Thoracic aorta (tissue), 2 donors: ENCODE measurements at places on chromosomes 6 and 20. TPM values are rescaled to one million over a fixed set of nuclear protein-coding genes. Genes with fewer than 3 reads are reported as not detected.

DNA sequence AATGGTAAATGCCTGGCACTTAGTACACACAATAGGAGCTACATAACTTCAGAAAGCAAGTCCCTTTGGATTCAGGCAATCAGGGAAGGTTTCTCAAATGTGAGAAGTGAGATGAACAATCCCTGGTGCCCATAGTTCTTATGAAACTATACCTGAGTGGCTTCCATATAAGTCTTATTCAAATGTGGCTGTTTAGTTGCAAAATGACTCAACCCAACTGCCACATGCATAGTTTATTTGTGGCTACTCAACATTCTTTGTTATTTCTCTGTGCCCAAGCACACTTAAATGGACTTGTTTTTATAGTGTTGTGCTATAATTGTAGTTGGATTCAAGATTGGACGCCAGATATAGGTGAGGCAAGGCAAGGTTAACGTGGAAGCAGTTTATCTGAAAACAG, 93.7 kb upstream of the ATXN1 start:
- peaks cover under 1% of the 10 kb centered on the region for H3K4me1 ChIP-seq
- no peak overlapping the region for H3K27ac ChIP-seq
- H3K27me3 ChIP-seq: no peaks in the 10 kb centered on the region
- no peak overlapping the region for H3K4me3 ChIP-seq
- no peaks in the 10 kb centered on the region for H3K36me3 ChIP-seq

MGME1 gene
- total RNA-seq: 8.8 TPM

GRCh38 chr6:150140236-150140969, 2.4 kb upstream of the PPP1R14C start:
- H3K4me3 ChIP-seq: no peak overlapping the region
- peaks cover 11% of the 10 kb centered on the region for H3K27me3 ChIP-seq
- peaks cover 25% of the 10 kb centered on the region for H3K4me1 ChIP-seq
- DNase-seq: no peak

DNA sequence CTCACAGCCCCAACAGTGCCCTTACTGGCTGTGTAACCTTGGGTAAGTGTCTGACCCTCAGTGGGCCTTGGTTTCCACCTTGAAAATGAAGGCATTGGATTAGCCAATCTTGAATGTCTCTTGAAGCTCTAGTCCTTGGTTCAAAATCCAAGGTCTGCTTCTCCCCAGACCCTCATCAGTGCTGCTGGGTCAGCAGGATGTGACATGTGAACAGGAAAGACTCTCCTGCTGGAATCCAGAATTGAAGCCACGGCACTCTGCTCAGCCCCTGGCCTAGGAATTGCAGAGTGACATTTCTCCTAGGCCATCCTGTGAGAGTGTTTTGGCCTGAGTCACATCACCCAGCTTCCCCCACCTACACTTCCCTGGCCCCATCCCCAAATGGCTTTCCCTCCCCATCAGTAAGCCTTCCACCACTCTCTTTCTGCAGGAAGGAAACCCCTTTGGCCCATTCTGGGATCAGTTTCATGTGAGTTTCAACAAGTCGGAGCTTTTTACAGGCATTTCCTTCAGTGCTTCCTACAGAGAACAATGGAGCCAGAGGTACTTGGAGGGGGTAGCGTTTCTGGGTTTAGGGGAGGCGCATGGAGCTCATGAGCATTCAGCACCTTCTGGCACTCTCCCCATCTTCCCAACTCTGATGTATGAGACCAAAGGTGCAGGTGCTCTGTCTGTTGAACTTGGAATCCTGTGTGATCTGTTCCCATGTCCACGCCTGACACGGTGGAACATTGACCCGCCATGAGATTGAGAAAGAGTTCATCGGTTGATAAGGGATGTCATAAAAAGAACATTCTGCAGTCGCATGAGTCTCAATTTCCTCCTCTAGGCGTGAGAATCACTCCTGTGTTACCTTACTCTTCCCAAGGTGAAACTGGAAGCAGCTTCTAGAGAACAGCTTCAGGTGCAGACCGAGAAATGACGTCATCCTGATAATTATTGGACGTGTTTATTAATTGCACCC, 8.8 kb downstream of the POFUT1 start:
- peaks cover 12% of the 10 kb centered on the region for H3K36me3 ChIP-seq
- no peaks in the 10 kb centered on the region for H3K27me3 ChIP-seq
- no peak overlapping the region for H3K4me3 ChIP-seq
- no peaks in the 10 kb centered on the region for H3K4me1 ChIP-seq

OR2H2 gene
- total RNA-seq: not detected

JAG1 gene
- 253 TPM for total RNA-seq

DNA sequence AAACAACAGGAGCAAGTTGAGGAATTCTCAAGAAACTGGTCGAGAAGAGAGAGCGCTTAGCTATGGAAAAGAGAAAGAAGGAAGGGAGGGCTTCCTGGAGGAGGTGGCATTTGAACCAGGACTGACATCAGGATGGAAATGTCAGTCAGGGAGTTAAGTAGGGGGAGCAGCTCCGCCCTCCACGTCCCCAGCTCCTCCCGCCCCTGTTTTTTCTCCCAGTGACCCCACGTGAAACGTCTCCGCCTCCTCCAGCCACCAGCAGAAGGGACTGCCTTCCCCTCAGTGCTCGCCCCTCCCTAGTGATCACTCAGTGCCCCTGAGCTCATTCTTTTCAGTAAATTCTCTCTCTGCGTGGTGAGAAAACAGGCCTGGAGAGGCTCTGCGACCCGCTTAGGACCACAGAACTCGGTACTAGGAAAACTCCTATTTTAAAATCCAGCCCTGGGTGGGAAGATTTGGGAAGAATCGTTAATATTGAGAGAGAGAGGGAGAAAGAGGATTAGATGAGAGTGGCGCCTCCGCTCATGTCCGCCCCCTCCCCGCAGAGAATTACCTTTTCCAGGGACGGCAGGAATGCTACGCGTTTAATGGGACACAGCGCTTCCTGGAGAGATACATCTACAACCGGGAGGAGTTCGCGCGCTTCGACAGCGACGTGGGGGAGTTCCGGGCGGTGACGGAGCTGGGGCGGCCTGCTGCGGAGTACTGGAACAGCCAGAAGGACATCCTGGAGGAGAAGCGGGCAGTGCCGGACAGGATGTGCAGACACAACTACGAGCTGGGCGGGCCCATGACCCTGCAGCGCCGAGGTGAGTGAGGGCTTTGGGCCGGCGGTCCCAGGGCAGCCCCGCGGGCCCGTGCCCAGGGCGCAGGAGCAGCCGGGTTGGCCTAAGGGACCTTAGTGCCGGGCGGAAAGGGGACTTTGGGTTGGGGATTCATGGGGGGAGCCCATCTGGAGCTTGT, 4.6 kb downstream of the HLA-DPB1 start:
- H3K36me3 ChIP-seq: peaks cover 7% of the 10 kb centered on the region
- peak overlapping the region; percentile 76 for H3K4me3 ChIP-seq
- H3K27me3 ChIP-seq: no peaks in the 10 kb centered on the region
- DNase-seq: peak; percentile 35

GRCh38 chr20:50260479-50261221, 70.0 kb downstream of the CEBPB start:
- H3K36me3 ChIP-seq: no peaks in the 10 kb centered on the region
- peaks cover 10% of the 10 kb centered on the region for H3K4me1 ChIP-seq
- no peak for DNase-seq
- no peaks in the 10 kb centered on the region for H3K27me3 ChIP-seq

DNA sequence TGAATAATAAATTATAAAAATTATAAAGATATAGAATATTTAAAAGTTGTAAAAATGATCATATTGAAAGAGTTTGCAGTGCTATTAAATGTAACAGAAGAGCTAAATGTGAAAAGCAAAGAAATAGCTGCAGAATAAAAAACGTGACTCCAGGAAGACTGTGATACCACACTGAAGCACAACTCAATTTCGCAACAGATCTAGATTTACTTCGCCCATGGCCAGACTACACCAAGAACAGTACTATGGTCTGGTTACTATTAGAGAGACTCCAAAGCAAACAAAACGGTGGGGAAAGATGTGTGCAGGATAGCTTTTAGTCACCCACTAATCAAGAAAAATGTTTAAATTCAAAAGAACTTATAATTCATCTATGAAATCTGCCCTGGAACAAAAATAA, 1.9 kb downstream of the CHD6 start:
- DNase-seq: no peak
- no peak overlapping the region for H3K4me3 ChIP-seq
- no peak overlapping the region for H3K27ac ChIP-seq

- H3K4me1 ChIP-seq: no peaks in the 10 kb centered on the region
- H3K36me3 ChIP-seq: no peaks in the 10 kb centered on the region
- DNase-seq: no peak
- H3K27ac ChIP-seq: no peak overlapping the region
Measured at GRCh38 chr20:44302026-44302669, 8.9 kb downstream of the FITM2 start.

TBXT gene
- not detected for total RNA-seq

DNA sequence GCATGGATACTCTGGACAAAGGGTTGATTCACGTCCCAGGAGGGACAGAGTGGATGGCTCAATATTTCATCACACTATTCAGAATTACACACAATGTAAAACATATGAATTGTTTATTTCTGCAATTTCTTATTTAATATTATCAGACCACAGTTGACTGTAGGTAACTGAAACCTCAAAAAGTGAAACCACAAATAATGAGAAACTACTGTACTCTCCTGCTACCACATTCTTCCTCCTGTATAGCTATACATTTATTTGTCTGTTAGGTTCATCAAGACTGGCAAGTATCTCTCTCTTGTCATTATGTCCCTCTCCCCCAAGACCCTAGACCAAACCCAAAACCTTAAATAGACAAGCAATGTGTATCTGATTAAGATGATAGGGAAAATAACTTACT, 60.0 kb downstream of the SYCP2 start:
- H3K36me3 ChIP-seq: no peaks in the 10 kb centered on the region
- H3K27ac ChIP-seq: no peak overlapping the region
- DNase-seq: no peak
- H3K4me1 ChIP-seq: no peaks in the 10 kb centered on the region
- no peaks in the 10 kb centered on the region for H3K27me3 ChIP-seq

DNA sequence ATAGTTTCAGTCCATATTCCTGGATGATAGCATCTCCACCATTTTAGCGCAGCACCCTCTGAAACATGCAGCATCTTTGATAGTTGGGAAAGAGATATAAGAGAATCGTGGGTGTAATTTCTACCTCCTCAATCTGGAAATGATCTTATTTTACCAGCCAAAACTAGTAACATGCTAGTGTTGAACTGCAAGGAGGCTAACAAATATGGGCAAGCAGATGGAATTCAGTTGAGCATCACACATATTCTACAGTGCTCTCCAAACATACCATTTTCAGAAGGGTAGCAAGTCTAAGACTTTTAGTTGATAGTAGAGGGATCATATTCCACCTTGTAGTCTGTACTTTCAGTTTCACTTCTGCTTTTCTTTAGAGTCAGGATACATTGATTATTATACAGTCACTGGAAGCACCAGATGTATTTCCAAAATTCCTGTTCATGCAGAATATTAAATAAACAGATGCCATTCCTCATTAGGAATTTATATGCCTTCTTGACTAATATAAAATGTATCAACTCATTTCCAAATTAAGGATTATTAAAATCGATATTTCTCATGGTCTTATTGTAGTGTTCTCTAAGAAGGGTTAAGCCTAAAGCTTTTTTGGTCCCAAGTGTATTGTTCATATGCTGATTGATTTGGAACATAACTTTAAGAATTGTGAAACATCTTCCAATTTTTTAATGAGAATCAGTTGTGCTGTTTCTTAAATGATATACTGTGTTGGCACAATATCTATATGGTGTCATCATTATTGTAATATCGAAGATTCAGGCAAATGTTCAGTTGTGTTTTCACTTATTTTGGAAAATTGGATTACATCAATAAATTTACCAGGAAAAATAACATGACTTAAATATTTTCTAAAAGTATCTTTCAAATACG, 362.0 kb downstream of the CENPW start:
- H3K27me3 ChIP-seq: no peaks in the 10 kb centered on the region
- no peak for DNase-seq
- no peaks in the 10 kb centered on the region for H3K4me1 ChIP-seq
- no peak overlapping the region for H3K27ac ChIP-seq
- H3K4me3 ChIP-seq: no peak overlapping the region

- peak overlapping the region; percentile 94 for H3K27ac ChIP-seq
- H3K4me3 ChIP-seq: no peak overlapping the region
- DNase-seq: no peak
- no peaks in the 10 kb centered on the region for H3K27me3 ChIP-seq
Measured at GRCh38 chr6:3806169-3806922, 42.8 kb upstream of the FAM50B start.

- DNase-seq: no peak
- H3K27ac ChIP-seq: no peak overlapping the region
- peaks cover 15% of the 10 kb centered on the region for H3K4me1 ChIP-seq
- no peaks in the 10 kb centered on the region for H3K27me3 ChIP-seq
- H3K36me3 ChIP-seq: no peaks in the 10 kb centered on the region
Measured at GRCh38 chr20:33685328-33686099, 671 bp downstream of the E2F1 start.

- DNase-seq: no peak
- no peaks in the 10 kb centered on the region for H3K27me3 ChIP-seq
- H3K27ac ChIP-seq: peak overlapping the region; percentile 68
Measured at GRCh38 chr6:111872401-111873177, 663 bp downstream of the FYN start.

PPP1R14C gene
- total RNA-seq: 1.3 TPM

DSP gene
- total RNA-seq: 5.4 TPM

DNA sequence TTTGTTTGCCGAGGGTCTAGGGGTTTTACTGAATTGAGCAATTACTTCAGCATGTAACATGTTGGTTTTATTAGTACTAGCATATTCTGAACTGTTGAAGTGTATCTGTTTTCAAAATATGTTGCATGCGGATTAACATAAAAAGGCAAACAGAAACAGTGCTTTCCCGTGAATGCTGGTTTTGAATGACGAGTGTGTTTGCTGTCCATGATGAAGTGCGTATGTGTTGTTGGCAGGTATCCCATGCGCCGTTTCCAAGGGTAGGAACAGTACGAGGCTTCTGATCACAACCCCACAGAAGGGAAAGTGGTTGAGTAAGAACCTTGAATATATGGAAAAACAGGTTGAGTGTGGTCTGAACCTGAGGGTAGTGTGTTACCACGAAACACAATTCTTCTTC, 232.9 kb downstream of the SAMD5 start:
- no peak overlapping the region for H3K4me3 ChIP-seq
- H3K36me3 ChIP-seq: no peaks in the 10 kb centered on the region
- DNase-seq: no peak
- no peaks in the 10 kb centered on the region for H3K4me1 ChIP-seq
- no peak overlapping the region for H3K27ac ChIP-seq

DNA sequence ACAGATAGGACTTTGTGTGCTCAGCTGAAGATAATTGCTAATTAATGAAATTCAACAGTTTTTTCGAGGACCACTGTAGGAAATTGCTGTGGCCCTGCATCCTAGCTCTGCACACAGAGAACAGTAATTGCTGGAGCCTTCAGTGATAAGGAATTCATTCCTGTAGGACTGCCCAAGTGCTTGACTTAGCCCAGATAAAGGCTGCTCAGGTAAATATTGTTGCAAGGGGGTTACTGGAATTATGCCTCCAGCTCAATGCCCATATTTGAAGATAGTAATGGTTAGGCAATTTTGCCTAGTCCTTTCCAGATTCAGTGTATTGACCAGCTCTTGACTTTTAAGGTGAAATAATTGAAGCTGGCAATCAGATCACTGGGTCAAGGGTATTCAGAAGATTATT, 122.9 kb downstream of the SLC24A3 start:
- DNase-seq: no peak
- H3K27ac ChIP-seq: no peak overlapping the region
- H3K4me3 ChIP-seq: no peak overlapping the region

TOX2 gene
- total RNA-seq: 4.2 TPM

- H3K4me3 ChIP-seq: no peak overlapping the region
- no peaks in the 10 kb centered on the region for H3K36me3 ChIP-seq
- H3K27ac ChIP-seq: no peak overlapping the region
- H3K27me3 ChIP-seq: no peaks in the 10 kb centered on the region
Measured at GRCh38 chr20:22525821-22526220, 58.6 kb downstream of the FOXA2 start.
